CD4-positive, alpha-beta T cell treated with Interleukin-4 for 4 hours (primary cell): ENCODE measurements at places on chromosomes 13 and 19.

DNA sequence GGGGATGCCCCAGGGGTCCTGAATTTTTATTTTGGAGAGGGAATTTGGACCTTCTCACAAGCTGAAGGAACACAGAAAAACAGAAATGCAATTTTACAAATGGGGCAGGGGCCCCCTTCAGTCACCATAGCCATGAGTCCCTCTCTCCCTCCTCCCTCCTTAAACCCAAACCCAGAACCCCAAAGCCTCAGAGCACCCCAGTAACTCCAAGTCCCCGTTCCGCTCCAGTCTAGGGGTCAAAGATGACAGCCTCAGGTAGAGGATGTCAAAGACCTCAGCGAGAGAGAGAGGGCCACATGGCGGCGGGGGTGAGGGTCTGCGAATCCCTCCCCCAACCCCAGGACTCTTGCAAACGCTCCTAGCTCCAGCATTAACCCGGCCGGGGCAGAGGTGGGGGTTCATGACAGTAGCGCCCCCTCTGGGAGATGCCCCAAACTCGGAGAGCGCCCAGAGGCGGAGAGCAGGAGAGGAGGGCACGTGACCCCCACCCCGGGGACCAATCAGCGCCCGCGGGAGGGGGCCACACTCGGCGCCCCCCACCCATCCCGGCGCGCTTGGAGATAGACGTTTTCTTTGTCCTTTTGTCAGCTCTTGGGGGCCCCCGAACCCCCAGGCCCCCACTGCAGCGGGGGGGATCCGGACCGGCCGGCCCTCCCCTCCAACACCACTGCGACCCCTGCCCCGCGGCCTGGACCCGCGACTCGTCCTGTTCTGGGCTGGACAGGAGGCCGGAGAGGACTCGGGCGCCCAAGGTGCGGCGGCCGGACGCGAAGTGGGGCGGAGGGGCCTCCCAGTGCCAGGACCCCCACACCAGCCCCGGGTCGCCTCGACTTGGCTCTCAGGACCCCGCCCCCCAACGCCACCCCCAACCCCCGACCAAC lies 20.8 kb upstream of the SEMA6B start:
- DNase-seq: no peak

- DNase-seq: no peak
These were observed 19.8 kb upstream of the PCDH8 start for GRCh38 chr13:52868190-52868589.

DNA sequence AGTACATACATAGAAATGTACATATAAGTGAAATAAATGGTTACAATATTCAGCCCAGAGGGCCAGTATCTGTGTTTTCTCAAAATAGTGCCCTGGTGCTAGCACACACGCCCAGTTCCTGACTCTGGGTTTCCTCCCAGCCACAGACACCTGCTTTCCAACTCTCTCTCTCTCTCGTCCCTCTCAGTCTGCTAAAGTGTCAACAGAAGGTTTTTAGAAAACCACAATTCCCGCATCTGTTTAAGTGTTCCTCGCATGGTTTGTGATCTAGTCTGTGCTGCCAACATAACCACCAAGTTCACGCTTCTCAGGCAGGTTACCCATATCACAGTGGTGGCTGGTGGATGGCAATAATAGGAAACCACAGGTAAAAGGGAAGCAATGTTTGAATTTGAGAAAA lies 17.8 kb upstream of the UPF3A start:
- peak; percentile 48 for DNase-seq

- no peak for DNase-seq
These were observed 65.6 kb downstream of the RBM26 start for GRCh38 chr13:79340490-79340889.

- DNase-seq: no peak
These were observed 11.9 kb downstream of the EPS8L1 start for GRCh38 chr19:55087542-55087901.

DNA sequence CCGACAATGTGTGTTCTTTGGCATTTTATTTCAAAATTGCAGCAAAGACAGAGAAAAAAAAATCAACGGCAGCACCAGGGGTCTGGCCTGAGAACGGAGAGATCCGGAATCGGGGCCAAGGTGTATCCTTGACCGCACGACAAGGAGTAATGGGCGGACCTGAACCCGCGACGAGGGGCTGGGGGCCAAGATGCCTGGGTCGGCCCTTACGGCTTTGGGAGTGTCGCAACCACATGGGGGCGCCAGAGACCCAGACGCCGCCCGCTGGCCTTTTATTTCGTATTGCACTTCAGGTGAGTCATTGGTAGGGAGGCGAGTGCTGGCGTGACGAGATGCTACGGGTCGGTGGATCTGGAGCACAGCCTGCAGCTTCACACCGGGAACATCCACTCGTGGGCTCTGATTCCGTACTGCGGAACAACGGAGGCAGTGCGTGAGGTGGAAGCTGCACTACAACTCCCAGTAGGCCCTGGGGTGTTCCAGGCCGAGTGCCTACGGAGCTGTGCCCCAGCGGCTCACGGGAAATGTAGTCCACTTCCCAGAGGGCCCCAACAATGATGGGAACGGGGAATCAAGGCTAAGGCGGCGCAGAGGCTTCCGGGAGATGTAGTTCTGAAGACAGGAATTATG lies 15.7 kb downstream of the BCAT2 start:
- DNase-seq: peak; percentile 87

DNA sequence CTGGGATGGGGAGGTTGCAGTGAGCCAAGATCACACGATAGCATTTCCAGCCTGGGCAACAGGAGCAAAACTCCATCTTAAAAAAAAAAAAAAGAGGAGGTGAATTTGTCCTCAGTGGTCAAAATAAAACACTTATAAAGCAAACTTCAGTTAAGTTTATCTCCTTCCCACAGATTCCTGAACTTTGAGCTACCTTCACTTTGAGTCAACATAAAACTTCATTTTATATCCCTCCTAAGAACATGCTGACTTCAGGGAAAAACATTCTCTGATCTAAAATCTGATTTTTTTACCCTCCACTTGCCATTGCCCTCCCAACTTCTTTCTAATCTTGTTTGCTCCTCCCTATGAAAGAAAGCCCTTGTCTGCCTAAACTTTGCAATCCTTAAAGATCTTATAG lies 59.0 kb downstream of the ZNF429 start:
- DNase-seq: no peak

GRCh38 chr19:10393137-10393536 lies 10.2 kb downstream of the CDC37 start:
- DNase-seq: no peak

- no peak for DNase-seq
These were observed 29.6 kb downstream of the EPN1 start for GRCh38 chr19:55704494-55705245.

GRCh38 chr19:55273978-55274707 lies 5.8 kb downstream of the HSPBP1 start:
- no peak for DNase-seq

DNA sequence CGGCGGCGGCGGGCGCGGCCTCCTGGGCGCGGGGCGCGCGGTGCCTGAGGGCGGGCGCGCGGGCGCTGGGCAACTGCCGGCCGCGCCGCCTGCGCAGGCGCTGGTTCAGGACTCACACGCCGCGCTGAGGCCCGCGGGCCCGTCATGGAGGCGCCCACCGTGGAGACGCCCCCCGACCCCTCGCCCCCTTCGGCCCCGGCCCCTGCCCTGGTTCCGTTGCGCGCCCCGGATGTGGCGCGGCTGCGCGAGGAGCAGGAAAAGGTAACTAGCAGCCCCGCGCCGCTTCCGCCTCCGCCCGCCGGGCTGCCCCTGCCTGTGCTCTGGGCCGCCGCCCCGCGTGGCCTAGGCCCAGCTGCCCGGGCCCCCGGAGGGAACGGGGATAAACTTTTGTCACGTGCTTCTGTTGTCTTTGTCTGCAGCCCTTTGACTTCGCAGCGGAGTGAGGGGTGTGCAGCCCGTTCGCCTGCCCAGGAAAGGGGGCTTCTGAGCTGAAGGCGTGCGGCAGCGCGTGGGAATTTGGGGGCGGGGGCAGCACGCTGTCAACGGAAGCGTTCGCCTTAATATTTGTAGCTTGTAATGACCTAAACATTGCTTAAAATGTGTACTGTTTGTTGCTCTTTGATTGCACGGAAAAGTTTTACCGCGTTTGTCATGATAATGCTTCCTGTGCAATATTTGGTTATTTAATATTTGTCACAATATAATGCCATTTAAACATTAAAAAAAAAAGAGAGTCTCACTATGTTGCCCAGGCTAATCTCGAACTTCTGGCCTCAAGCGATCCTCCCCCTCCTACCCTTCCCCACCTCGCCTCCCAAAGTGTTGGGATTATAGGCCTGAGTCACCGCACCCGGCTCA lies 594 bp downstream of the URI1 start:
- DNase-seq: peak; percentile 61

- DNase-seq: no peak
These were observed 16.0 kb downstream of the FSD1 start for GRCh38 chr19:4320419-4320818.

- no peak for DNase-seq
These were observed 4.9 kb upstream of the KEAP1 start for GRCh38 chr19:10508036-10508435.

DNA sequence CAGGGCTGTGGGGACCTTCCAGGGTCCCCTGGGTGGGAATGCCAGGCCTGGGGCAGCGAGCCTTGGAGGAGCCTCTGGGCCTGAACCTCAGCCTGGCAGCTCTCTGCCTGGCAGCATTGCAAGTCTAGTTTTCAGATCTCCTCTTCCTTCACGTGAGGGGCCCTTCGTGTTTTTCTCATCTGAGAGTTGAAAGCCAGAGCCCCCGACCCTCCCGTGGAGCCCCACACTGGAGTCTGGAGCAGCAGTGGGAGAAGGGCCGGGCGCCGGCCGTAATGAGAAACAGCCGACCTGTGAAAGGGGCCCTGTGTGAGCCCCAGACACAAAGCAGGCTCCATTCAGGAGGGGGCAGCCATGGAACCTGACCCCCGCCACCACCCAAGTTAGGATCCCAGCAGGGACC lies 19.3 kb downstream of the TMED1 start:
- no peak for DNase-seq

DNA sequence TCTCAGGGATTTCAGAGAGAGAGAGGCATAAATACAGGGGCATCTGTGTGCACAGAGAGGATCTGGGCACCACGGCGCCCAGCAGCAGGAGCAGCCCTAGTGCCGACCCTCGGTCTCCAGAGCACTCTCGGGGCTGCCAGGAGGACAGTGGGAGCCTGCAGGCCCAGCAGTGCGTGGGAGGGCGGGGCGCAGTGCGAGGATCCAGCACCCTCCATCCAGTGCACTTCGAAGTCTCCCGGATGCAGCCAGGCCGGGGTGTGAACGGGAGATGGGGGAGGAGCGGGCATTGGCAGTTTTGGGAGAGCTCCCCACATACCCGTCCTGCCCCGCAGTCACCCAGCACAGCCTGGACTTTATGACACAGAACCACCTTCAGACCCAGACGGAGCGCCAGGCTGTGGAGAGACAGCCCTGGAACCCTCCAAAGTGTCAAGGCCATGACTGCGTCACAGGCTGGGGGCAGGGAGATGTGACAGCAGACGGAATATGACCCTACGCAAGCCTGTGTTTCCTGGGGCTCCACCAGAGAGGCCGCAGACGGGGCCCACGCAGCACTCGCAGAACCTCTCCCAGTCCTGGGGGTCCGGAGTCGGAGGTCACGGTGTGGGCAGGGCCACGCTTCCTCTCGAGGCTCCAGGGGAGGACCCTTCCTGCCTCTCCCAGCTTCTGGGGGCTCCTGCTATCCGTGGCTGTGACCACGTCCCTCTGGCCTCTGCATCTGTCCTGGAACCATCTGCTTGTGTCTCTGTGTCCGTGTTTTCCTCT lies 14.7 kb upstream of the TEKTIP1 start:
- no peak for DNase-seq

DNA sequence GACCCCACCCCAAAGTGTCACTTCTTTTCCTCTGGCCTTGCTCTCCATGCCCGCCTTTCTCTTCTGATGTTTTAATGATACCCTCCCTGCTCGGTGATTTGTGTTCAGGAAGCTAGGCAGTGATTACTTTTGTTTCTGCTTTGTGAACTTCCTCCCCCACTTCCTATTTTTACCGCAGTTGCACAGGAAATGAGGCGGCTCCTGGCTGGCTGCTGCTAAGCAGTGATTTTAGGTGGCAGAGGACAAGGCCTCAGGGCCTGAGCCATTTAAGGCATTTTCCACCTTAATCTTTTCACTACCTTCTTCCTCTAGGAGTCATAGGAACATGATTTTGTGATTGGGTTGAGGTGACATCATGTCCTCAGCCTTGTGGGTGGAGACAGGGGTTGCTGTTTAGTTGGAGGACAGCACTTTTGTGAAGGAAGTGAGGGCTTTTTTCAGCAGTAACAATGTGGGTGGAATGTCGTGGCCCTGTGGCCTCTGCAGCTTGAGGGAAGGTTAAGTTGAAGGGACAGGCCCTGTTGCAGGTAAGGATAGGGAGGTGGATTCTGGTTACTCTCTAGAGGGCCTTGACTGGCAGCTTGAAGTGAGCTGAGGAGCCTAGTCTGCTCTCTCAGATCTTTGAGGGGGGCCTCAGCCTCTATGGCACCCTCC lies 15.7 kb downstream of the GARRE1 start:
- peak; percentile 90 for DNase-seq

GRCh38 chr13:79141082-79141481 lies 265.0 kb downstream of the RBM26 start:
- DNase-seq: no peak

DNA sequence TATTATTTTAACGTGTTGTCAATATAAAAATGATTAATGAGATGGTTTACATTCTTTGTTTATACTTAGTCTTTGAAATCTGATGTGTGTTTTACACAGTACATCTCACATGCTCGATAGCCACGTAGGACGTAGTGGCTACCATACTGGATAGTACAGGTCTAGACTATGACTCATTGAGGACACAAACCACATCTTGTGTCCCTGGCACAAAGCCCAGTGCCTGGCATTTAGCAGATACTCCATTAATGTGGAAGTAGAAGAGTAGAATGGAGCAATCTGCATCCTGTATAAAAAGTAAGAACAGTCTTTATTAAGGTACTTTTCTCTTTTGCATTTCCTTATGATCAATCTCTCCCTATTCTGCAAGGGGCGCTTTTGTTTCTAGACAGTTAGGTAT lies 49.0 kb upstream of the FRY start:
- DNase-seq: peak; percentile 25

DNA sequence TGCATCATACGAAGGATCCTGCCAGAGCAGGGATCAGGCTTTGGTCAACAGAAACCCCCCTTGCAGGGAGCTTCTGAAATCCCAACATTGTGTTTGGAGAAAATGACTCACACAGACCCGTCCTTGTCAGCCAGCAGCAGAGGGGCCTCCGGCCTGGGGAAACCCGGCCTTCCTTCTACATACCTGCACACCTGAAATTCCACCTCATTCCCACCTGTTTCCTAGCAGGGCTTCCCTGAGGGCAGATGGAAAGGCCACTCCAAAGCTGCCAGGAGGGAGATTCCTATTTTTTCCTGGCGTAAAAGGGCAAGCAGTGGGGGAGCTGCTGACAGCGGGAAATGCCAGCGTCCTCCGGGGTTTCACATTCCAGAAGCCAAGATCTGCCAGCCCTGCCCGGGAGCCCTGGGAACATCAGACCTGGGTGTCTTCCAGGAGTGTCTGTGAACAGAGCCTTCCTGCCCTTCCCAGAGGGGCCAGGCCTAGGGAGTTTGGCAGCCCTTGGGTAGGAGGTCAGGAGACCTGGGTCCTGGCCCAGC lies 3.0 kb upstream of the IGFL1 start:
- no peak for DNase-seq

DNA sequence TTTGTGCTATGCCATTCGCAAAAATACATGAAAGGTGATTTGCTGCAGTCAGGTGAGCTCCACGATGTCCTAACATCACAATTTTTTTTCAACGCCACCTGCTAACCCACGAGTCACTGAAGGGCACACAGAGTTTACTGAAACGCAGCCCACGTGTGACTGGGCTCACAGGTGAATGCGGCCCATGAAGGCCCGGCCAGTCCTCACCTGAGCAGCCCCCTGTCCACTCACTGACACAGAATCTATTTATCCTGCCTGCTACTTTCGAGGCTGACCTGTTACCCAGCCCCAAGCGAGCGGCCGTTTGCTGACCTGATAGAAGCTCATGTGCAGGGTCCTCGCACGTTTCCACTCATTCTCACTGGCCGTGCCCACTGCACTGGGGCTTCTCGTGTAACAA lies 121.9 kb upstream of the SOX1 start:
- no peak for DNase-seq
